NCI-H2107 (cell line): ENCODE measurements at places on chromosomes 7 and 10.

GRCh38 chr7:83983606-83984005, 211.0 kb downstream of the SEMA3A start:
- DNase-seq, result no peak

GRCh38 chr7:32221736-32222135, 151.5 kb upstream of the PDE1C start:
- DNase-seq, result no peak

- no peak for DNase-seq
These were observed 70.9 kb downstream of the SYPL1 start for GRCh38 chr7:106041140-106041717.

GRCh38 chr10:82462910-82463551, 588.0 kb downstream of the NRG3 start:
- no peak for DNase-seq

DNA sequence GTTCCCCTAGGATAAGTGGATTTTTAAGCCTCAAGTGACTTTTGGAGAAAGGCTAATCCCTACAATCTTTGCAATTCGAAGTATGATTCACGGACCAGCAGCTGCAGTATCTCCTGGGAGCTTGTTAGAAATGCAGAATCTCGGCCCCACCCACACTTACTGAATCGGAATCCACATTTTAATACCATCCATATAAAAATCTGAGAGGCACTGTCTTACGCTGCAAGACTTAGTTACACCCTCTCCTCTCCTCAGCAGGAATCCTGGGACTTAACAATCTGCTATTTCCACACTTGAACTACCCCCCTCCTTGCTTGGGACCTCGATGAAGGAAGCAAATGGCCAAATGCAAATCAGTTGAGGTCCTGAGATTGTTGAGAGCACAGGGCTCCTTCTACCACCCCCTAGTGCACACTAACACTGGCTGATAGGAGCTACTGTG, 21.0 kb downstream of the ITPRIP start:
- no peak for DNase-seq

DNA sequence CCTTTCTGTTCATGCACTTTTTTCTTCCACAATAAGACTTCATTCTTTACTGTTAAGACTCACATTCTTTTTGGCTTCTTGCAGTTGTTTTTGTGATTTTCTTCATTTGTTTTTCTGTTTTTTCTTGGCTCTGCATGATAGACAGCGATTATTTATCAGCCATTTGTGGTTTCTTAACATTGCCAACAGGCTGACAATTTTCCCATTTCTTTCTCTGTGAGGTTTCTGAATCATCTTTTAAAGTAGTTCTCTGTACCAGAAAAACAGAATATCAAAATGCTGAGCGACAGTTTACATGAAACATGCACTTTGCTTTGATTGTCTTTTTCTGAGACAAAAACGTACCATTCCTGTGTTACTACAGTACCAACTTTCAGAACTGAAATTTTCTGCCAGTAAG, 334.2 kb upstream of the MAGI2 start:
- DNase-seq, result no peak

DNA sequence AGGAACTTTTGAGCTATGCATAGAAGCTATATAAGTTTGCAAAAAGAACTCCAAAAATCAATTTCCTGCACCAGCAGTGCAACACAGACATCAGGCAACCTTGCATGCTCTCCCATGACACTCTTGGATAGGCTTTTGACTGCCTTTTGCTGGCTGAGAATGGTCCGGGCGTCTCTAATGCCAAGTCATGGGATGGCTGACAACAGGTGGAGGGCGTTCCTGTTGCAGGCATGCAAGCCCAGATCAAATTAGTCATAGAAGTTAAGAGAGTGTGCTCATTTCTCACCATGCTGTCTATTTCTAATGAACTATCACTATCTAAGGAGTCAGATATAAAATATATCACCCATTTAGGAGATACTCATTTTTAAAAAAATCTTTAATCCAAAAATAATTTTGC, 8.4 kb downstream of the PLCE1 start:
- DNase-seq, result no peak

DNA sequence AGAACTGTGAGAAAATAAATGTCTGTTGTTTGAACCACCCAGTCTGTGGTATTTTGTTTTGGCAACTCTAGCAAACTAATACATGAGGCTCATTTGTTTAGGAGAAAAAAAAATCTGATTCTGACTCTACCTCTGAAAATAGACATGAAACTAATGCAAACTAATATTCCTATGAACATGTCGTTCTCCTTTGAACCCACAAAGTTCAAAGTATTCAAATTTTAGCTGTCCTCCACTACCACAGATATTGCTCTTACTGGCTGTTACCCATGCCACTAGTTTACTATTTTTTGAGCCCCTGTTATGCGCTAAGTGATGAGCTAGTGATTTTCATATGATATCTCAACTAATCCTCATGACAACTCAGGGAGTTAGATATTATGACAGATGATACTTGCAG, 58.8 kb upstream of the ZNF804B start:
- DNase-seq, result no peak

- no peak for DNase-seq
These were observed 10.9 kb upstream of the HERC4 start for GRCh38 chr10:68086011-68086410.

DNA sequence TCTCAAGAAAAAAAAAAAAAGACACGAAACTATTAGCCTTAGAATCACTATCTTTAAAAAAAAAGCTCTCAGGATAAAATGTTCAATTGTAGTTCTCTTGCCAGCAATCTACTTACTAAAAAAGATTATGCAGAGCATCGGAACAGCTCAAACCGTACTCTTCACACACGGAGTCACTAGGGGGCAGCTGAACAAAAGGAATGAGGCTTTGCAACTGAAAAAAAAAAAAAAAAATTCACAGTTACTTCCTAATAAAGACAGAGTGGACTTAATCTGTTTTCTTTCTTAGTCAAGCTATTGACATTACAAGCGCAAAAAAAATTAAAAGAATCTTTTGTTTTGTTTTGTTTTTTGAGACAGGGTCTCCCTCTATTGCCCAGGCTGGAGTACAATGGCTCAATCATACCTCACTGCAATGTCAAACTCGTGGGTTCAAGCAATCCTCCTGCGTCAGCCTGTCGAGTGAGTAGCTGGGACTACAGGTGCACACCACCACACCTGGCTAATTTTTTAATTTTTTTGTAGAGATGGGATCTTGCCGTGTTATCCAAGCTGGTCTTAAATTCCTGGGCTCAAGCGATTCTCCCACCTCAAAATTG, 11.5 kb downstream of the PMS2 start:
- peak; percentile 33 for DNase-seq

DNA sequence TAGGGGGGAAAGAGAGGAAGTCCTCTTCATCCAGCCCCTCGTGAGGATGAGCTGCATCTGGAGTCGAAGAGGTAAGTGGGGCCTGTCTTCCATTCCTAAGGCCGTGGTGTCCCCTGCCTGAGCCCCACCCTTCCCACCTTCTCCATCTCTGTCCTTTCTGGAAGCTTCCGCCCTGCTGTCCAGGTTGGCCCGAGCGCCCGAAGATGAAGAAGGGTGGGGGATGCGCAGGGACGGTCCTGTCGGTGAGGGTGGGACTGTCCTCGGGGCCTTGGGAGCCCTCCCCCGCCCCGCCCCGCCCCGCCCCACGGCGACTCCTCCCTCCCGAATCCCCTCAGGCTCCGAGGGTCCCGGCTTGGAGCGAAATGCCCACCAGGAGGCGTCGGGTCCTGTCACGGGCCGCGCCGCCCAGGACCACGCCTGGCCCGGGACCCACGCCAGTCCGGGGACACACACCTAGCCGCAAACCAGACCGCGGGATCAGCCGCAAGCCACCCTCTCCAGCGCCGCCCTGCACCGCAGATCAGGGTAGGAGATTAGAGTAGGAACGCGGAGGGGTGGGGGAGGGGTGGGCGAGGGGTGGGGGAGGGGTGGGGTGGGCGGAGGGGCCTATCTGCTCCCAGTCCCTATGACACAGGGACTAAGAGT, 15.3 kb downstream of the GPRIN2 start:
- no peak for DNase-seq

GRCh38 chr10:81019029-81019890, 481.6 kb downstream of the SH2D4B start:
- no peak for DNase-seq

DNA sequence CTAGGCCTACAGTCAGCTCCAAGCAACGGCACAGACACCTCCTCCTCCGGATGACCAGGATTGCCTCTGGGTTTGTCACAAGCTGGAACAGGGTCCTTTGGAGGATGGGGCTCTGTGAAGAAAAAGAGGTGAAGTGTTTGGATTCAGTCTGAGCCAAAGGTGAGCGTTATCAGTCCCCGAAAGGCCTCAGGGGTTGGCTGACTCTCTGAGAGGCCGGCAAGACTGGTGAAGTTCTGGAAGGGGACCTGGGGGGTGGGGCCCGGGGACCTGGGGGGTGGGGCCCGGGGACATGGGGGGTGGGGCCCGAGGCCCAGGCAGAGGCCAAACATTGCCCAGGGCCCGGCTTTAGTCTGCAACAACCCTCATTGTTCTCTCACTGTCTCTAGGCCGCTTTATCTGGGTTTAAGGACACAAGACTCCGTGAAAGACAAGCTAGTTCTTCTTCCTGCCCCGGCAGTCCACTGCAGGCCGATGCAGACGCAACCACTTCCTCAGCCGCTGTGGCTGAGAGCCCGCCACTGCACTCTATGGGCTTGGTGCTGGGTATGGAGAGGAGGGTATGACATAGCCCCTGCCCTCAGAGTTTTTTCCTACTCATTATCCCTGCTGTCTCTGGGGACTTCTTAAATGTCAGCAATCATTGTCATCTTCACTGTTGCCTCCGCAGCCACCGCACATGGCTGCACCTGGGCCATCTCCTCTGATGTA, 27.4 kb upstream of the PSAP start:
- no peak for DNase-seq

GRCh38 chr7:130180571-130181262, 24.5 kb downstream of the TMEM209 start:
- DNase-seq, result no peak

- DNase-seq, result no peak
These were observed 105.1 kb upstream of the ADCY1 start for GRCh38 chr7:45469103-45469502.

GRCh38 chr7:151592868-151593486, 73.3 kb upstream of the RHEB start:
- DNase-seq, result no peak

GRCh38 chr10:4943821-4944220, 19.4 kb upstream of the AKR1C1 start:
- DNase-seq, result no peak

GRCh38 chr10:103145860-103146466, 47.1 kb downstream of the NT5C2 start:
- DNase-seq, result no peak

DNA sequence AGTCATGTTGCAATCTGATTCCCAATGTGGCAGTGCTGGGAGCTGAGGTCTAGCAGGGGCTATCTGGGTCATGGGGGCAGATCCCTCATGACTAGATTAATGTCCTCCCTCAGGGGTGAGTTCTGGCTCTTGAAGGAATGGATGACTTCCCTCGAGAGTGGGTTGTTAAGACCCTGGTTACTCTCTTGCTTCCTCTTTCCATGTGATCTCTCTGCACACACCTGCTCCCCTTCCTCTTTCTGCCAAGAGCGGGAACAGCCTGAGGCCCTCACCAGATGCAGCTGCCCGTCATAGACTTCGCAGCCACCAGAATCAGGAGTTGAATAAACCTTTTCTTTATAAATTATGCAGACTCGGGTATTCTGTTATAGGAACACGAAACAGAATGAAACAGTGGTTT, 37.8 kb downstream of the SFMBT2 start:
- no peak for DNase-seq

DNA sequence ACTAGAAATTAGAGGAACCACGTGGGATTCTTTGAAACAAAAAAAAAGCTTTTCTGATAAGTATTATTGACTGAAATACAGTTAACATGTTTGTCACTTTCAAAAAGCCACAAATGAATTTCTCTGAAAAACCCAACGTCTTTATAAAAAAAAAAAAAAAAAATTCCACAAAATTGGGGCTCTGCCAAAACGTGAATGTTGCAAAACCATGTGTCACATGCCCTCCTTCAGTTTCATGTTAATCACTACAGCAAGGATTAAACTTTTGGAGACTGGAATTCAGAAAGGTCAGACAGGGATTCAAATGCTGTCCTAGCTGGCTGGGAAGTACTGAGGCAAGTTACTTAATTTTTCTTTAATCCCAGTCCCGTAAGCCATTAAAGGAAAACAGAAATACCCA, 278.0 kb upstream of the KLF14 start:
- no peak for DNase-seq

GRCh38 chr10:89327803-89328441, at the start of gene IFIT3:
IFIT3 (plus strand) TSS chr10:89327997; CDS start chr10:89328074, 77 bp downstream.
- no peak for DNase-seq

DNA sequence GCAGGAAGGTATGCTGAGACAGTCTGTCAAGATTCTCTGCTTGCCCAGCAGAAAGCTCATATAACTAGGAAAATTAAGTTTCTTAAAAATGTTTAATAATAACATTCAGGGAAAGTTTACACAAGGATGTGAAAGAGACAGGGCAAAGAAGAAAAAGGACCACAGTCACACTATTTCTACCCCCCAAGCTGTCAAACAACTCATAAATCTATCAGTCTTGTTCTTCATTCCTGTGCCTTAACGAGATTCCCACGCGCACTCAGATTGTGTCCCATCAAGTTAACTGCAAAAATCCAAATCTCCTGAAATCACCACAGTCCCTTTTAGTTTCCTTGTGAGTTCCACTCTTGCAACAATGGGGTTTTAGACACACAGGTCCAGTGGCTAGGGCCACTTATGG, 14.9 kb downstream of the CUL2 start:
- DNase-seq, result no peak

- DNase-seq, result no peak
These were observed 434.7 kb downstream of the TNS3 start for GRCh38 chr7:47147213-47147631.

- no peak for DNase-seq
These were observed 2.1 kb downstream of the NOS3 start for GRCh38 chr7:150992833-150993302.

DNA sequence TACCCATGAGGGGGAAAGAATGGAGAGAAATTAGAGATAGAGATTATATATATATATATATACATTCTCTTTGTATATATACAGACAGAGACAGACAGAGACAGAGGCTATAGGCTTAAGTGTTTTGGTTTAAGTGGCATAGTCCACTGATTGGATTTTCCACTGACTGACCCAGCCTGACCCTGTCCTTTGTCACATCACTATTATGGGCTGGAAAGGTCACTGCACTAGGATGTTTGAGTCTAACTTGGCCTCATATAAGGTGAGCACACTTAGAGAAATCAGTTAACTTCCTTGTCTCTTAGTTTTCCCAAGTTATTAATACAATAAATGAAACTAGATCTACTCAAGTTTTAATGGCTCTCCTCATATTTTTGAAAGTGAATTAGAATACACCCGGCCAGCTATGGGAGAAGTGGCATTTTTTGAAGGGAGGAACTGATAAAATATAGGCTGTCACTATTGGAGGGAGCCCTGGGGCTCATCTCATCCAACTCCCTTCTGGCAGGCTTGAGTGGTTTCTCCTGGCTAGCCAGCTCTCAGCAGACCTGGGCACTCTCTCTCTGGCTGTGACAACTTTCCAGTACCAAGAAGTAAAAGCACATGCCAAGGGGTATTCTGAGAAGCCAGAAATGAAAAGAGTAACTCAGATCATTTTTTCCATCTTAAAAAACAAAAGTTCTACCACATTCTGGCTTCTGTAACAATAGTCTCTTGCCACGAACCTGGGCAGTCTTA, 455.6 kb upstream of the ANKRD30A start:
- no peak for DNase-seq

- DNase-seq, result no peak
These were observed 110.0 kb upstream of the SFMBT2 start for GRCh38 chr10:7520507-7521485.

- DNase-seq, result peak; percentile 7
These were observed 1.7 kb downstream of the PLEKHS1 start for GRCh38 chr10:113753020-113753692.
